Small intestine (tissue), 16 donors: ENCODE measurements at places on chromosomes 3 and 15.

GRCh38 chr3:36965440-36965839, 20.6 kb upstream of the TRANK1 start:
- no peak for DNase-seq

DNA sequence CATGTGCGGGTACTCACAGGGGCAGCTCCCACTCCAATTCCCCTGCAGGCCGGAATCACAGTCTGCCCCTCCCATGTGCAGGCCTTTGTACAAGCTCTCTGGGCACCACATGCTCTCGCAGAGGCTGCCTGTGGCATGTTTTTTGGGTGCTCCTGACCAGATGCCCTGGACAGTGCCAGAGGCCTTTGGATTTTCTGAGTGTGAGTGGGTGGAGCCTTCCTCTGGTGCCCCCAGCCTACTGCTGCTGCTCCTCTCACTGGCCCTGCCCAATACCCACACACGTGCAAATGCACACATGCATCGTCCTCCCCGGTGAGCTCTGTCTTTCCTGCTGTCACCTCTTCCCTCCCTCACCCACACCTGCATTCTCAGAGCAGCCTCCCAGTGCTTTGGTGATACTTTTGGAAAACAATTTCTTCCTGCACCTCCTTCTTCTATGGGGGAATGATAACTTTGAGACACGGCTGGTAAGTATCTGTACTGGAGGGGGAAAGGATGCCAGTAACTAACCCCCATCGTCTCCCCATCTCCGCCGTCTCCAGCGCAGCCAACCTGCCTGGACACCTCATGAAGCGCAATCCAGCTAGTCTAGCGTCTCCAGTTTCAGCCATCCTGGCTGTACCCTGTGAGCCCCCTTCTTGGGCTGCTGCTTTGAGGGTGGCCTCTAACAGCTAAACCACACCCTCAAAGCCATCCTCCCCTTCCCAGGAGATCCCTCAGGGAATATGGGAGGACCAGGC, 229.4 kb upstream of the TOPAZ1 start:
- DNase-seq, result no peak

DNA sequence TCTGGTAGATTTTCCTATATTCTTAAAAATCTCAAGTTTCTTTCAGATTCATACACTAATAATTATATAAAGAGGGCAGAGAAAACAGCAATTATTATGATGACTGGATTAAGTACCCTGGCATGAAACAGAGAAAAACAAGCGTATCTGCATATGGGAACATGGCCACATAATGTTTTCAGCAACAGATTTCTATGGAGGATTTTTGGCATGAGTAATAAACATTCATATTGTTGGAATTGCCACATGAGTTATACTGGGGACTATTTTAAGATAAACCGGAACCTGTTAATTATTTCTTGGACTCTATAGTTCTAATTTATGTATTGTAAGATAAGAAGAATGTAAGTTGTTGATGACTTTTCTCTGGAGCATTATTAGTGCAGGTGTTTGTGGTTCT, 112.7 kb downstream of the OXSM start:
- no peak for DNase-seq

GRCh38 chr15:73296609-73297353, 72.0 kb downstream of the HCN4 start:
- DNase-seq, result no peak

DNA sequence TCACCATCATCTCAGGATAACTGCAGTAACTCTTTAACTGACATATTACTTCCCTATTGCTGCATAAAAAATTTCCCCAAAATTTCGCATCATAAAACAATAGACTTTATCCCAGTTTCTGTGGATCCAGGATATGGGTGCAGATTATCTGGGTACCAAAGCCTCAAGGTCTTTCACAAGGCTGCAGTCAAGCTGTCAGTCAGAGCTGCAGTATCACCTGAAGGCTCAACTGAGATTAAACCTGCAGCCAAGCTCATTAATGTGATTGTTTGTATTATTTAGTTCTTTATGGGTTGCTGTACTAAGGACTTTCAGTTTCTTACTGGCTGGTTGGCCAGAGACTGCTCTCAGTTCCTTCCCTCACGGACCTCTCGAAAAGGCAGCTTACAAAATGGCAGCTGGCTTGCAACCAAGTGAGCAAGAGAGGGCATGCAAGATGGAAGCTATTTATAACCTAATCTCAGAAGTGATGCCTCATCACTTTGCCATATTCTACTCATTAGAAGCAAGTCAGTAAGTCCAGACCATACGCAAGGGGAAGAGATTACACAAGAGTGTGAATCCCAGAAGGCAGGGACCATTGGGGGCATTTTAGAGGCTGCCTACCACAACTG, 54.9 kb downstream of the DCUN1D1 start:
- DNase-seq, result no peak

DNA sequence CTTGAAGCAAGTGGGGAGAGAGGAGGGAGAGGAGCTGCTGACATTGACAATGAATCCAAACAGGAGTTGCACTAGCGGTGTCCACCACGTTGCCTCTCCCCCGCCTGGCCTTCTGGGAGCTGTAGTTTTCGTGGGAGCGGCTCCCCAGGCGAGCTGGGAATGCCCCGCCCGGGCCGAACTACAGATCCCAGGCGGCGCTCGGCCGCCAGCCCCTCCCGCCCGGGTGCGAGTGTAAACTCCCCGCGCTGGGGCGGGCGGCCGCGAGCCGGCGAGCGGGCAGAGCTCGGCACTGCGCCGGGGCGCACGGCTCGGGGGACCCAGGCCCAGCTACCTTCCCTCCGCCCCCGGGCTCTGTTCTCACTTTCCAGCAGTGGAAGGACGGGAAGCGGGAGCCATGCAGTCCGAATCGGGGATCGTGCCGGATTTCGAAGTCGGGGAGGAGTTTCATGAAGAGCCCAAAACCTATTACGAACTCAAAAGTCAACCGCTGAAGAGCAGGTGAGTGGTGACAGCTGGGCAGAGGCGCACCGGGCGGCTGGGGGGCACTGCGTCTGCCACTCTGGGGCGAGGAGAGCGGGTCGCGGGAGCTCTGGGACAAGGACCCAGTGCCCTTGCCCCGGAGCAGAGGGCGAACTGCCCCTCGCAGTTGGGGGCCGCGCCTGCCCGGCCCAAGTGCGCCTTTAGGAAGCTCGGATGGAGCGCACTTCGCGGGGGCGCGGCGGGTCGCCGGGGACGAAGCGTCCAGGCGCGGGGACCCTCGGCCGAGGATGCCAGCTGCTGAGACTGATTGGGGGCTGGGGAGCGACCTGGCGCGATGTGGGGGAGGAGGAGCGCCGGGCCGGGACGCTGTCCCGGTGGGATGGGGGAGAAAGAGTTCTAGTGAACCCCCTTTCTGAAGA, at the start of gene MITF:
TSS of gene MITF (plus strand) at position 261 of the 899 bp plus-strand sequence. CDS start at position 395, 134 bp downstream.
- peak; percentile 92 for DNase-seq

- DNase-seq, result no peak
Observed at GRCh38 chr3:100150473-100150872, 36.2 kb upstream of the FILIP1L start.

GRCh38 chr3:22334996-22335395, 584.0 kb upstream of the ZNF385D start:
- DNase-seq, result no peak

DNA sequence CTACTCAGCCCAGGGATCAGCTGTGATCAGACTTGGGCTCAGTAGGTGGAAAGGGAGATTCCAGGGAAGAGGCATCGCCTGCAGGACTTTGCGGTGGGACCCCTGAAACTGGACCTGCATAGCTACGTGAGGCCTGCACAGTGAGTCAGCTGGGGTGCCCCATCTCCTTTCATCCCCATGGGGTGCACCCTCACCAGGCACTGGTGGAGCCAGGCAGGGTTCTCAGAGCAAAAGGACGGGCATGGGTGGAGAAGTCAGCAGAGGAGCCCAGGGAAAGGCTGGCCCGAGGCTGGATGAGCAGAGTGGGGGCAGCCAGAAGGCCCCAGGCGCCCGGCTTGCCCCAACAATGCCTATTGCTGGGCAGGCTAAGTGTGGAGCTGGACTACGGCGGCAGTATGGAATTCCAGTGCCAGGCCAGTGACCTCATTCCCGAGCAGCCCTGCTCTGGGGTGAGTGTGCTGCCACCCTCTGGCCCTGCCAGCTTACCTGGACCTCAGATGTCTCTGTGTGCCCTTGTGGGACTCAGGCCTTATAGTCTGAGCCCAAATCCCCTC, 19.7 kb downstream of the ACAA1 start:
- no peak for DNase-seq

- DNase-seq, result no peak
Observed at GRCh38 chr3:172536505-172536904, 13.3 kb upstream of the TNFSF10 start.

DNA sequence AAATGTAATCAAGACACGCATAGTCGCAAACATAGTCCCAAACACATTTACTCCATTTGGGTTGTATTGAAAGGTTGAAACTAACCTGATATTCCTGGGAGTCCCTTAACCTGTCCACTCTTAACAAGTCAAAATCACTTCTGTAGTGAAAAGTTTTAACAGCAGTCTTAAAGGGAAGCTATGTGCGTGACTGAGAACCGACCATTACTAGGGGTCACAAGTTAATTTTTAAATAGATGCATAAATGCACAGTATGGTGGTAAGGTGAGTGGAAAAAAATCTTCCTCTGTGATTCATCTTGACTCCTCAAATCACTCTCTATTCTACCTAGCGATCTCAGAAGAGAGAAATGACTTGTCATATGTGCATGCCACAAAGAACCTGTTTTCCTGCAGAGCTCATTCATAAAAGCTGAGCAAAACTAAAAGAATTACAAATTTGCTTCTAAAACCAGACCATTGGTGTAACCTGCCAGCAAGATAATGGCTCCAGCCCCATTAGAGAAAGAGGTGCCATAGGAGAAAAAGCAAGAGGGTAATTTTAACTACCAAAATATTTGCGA, 4.8 kb downstream of the GPR15 start:
- no peak for DNase-seq

DNA sequence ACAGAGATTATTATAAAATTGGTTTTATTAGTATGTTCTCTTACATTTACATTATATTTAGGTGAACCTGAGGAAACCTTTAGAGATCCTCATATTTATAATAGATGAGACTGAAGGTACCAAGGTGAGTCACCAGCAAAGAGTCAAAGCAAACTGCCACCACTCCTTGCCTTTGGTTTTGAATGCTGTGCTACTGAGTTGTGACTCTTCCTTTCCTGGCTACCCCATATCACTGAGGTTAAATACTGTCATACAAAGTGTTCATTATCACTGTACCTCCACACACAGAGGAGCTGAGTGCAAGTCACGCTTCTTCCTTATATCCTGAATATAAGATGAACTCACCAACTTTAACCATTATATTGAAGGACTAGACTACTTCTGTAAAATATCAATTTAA, 168.2 kb downstream of the CBLB start:
- DNase-seq, result no peak
